ENCODE measurements at places on chromosomes 7 and 10.

- DNase-seq, result peak; percentile 41
Observed at GRCh38 chr7:636396-636795, 90.1 kb upstream of the DNAAF5 start.

DNA sequence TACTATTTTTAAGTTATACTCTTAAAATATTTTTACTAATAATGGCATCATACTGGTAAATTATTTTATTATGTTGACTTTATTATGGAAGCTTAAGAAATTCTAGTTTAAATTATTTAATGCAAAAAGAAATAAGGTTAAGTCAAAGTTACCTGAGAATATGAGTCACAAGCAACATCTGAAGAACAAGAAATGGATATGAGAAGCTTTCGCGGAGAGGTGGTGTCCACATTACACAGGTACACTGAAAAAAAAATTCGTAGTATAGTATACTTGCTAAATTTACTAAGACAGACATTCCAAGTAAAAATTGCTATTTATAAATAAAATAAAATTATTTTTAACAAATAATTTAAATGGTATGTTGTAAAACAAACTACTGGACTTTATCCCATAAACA, 143.8 kb downstream of the AVL9 start:
- DNase-seq, result no peak

DNA sequence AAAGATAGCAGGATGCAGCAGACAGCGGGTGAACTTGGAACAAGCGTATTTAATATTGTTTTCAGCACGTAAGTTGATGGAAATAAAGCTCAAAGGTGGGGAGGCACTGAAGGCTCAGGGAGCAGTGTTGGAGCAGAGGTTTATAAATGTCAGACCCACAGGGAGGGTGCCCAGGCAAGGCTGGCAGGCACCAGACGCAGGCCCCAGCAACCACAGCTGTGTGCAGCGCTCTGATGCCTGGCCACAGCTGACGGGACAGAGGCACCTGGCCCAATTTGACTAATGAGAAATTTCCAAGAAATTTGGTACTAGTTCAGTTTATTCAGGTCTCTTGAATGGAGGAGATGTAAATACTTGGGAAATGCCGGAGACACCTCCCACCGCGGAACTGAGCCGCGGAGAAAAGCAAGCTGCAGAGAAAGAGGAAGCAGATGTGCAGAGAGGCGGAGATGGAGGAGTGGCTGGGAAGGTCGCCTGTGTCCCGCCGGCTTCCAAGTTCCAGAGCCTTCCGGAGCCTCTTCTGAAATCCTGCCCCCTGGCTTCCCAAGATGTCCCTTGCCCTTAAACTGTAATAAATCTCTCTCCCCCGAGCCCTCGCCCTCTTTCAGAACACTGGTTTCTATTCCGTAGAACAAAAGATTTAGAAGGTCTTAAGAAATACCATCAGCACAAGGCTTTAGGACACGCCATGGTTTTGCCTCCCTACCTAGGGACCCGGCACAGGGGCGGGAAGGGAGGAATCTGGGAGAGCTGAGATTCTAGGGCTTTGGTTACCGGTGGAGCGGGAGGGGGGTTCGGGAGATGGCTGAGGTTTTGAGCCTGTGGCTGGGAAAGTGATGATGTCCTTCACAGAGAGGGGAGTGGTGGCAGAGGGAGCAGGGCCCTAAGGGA, 38.4 kb upstream of the PLXNA4 start:
- peak; percentile 77 for DNase-seq

GRCh38 chr7:21639206-21639868, 96.5 kb downstream of the DNAH11 start:
- no peak for DNase-seq

- no peak for DNase-seq
Observed at GRCh38 chr10:62467527-62467926, 93.4 kb downstream of the ZNF365 start.

GRCh38 chr7:52021343-52021742, 704.7 kb upstream of the COBL start:
- no peak for DNase-seq

GRCh38 chr10:109883859-109884771, 39.2 kb downstream of the XPNPEP1 start:
- peak; percentile 92 for DNase-seq

- DNase-seq, result no peak
Observed at GRCh38 chr7:152847386-152847908, 87.9 kb downstream of the ACTR3B start.

DNA sequence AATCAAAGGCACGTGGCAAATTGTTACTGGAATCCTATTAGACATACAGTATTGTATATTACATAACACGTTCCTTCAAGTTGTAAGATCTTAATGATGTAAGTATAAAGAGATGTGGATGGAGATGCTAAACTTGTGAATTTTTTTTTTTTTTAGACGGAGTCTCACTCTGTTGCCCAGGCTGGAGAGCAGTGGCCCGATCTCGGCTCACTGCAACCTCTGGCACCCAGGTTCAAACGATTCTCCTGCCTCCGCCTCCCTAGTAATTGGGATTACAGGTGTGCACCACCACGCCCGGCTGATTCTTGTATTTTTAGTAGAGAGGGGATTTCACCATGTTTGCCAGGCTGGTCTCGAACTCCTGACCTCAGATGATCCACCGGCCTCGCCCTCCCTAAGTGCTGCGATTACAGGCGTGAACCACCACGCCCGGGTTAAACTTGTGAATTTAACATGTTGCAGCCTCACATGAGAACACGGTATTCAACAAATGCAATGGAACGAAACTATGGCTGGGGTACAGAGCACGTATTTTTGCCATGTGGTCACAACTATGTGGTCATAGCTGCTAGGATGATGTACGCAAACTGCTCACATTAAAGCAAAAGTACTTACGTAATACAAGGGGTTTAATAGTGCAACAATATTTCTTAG, 818 bp upstream of the SUPV3L1 start:
- DNase-seq, result no peak

- peak; percentile 68 for DNase-seq
Observed at GRCh38 chr7:130831817-130832481, 97.9 kb upstream of the KLF14 start.

DNA sequence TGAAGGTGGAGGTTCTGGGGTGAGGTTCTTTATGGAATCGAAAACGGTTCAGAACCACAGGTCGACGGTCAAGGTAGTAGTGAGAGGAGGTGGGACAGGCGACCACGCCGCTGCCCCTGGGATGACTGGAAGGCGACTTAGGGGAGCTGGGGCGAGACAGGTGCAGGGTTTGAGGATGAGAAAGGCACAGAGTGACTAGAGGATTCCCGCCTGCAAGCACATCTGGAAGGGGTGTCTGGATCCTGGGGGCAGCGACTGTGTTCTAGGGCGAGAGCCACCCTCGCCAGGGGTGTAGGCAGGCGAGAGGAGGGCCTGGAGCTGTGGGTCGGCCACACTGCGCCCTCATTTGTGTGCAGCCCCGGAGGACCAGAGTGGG, 468 bp upstream of the IRF5 start:
- DNase-seq, result no peak

DNA sequence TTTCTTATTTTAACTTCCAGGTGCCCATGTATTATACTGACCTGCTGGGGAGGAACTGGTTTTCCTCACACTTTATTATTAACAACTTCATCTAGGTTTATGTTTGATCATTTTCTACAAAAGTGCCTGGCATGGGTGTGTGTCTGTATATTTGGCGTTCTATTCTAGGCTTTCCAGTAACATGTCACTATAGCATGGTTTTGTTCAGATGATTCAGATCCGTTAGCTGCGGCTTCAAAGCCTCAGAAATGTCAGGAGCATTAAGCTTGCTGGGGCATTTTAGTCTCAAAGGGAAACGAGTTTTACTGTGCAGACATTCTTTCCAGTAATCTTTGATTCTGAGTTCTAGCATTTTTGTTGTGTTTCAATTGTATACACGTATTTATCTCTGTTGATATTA, 2.3 kb downstream of the INPP5A start:
- peak; percentile 47 for DNase-seq
